T follicular helper cell (primary cell): ENCODE measurements at places on chromosomes 7 and 10.
A peak's percentile ranks its signal among the peaks of the same experiment; 100 is the strongest.

DNA sequence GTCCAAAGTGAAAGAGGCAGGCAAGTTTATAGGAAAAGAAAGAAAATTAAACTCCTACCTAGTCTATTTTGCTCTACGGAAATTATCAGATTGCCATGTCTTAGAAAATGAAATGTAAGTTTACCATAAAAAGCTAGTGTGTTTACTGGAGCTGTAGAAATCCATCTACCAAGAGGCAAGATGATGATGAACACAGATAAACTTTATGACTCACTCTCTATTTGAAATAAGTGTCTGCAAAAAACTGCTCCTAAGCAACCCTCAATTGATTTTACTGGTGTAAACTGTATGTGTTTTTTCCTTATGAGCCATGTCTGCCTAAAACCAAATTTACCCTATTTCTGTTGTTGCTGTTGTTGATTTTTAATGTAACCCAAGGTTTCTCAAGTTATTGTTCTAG, 73.8 kb upstream of the TMEM106B start:
- DNase-seq, result no peak

GRCh38 chr10:28385748-28386502, 83.1 kb upstream of the MPP7 start:
- no peak for DNase-seq

DNA sequence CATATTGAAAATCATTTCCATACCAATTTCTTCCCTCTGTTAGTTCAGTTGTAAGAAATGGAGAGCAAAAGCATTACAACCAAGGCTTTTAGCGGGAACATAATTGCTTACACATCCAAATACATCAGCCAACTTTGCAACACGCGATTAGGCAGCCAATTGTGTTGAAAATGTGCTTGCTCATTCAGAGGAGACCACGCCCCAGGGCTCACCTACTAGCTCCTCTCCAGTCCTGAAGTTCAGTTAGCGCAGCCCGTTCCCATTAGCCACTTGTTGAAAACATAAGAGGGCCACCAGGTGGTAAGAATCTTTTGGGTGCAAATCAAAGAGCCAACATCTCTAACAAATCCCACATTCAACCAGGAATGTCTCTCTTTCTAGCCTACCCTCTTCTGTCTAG, 213.2 kb upstream of the MDFIC start:
- DNase-seq, result no peak

DNA sequence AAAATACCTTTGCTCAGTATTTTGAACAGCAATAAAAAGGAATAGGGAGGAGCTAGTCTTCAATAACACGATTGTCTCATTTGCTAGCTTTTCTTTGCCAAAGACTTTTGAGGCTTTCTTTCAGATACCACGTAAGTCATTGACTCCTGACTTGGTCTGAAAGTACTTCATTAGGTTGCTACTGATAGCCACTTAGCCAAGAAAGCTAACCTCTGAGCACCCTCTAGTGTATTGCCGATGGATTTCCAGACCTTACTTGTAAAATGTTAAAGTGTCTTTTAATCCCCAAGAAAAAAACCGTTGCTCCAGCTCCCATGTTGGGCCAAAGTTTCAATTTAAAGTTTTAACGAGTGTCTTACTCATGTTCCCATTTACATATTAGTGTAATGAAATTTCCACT, 63.4 kb upstream of the STRIP2 start:
- no peak for DNase-seq

DNA sequence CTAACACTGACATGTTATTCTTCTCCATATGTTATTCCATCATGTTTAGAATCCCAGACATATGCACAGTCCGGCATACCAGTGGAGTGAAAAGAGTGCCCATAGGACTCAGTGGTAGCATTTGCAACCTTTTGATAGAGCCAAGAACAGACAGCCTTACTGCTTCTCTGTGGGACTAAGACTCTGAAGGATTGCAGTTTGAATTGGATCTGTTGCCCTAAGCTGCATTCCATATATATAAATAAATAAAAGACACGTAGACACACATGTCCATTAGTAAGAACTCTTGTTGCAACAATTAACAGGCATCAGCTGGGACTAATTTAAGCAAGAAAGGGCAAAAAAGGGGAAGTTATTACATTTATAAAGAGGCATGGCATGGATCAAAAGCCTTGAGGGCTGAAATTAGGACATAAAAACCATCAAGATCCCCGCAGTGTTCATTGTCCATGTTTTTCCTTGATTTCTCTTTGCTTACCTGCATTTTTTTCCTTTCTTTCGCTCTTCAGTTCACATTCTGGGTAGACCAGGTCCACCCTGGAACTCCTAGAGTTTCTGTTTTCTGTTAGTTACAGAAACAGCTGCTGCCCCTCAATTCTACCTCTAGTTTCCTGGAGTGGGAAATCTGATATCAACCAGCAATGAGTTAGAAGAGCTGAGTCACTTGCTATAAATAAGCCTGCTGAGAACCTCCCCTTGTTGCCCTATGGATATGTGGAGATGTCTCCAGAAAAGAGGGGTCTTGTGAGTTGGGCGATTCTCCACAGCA, 132.4 kb downstream of the SORCS1 start:
- DNase-seq, result no peak

DNA sequence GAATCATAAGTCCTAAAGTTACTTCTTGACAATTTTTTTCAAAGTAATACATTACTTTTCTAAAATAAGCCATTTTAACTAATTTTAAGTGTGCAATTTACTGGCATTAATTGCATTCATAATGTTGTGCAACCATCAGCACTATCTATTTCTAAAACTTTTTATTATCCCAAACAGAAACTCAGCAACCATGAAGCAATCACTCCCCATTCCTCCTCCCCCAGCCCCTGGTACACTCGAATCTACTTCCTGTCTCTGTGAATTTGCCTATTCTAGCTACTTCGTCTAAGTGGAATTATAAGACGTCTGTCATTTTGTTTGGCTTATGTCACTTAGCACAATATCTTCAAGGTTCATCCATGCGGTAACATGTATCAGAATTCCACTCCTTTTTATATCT, 84.9 kb downstream of the MKX start:
- DNase-seq, result no peak

DNA sequence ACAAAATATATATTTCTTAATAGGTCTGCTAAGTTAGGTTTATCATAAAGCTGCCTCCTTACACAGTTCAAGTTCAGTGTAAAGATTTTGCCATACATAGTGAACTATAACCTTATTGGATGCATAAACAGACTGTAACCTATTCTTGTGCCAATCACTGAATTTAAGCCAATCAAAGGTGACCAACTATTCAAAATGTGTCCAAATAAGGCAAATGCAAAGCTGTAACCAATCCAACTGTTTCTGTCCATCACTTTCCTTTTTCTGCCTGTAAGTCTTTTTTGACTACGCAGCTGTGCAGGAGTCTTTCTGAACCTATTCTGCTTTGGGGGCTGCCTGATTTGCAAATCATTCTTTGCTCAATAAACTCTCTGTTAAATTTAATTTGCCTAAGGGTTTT, 11.6 kb upstream of the DNMBP start:
- DNase-seq, result no peak

- no peak for DNase-seq
Observed at GRCh38 chr10:90222372-90222771, 521.0 kb downstream of the KIF20B start.

DNA sequence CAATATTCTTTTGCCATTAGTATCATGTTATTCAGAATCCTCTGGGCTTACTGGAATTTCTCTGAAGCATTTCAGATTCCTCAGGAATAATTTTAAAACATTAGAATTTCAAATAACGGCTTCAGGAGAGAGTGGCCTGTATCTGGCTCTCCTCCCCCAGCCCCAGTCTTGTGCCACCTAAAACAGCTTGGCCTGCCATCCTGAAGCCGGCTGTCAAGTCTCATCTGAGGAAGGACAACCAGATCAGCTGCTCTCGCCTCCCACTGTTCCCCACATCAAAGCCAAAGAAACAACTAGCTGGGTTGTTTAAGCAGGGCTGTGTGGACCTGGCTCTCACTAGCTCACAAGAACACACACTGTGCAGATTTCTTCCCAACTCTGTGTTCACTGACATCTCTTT, 178.2 kb downstream of the FGFR2 start:
- no peak for DNase-seq

GRCh38 chr7:126768836-126769235, 483.9 kb downstream of the GRM8 start:
- no peak for DNase-seq

- DNase-seq, result no peak
Observed at GRCh38 chr7:124033807-124034753, 1.2 kb upstream of the TMEM229A start.

- DNase-seq, result peak; percentile 77
Observed at GRCh38 chr10:32980558-32981468, 22.8 kb upstream of the ITGB1 start.

DNA sequence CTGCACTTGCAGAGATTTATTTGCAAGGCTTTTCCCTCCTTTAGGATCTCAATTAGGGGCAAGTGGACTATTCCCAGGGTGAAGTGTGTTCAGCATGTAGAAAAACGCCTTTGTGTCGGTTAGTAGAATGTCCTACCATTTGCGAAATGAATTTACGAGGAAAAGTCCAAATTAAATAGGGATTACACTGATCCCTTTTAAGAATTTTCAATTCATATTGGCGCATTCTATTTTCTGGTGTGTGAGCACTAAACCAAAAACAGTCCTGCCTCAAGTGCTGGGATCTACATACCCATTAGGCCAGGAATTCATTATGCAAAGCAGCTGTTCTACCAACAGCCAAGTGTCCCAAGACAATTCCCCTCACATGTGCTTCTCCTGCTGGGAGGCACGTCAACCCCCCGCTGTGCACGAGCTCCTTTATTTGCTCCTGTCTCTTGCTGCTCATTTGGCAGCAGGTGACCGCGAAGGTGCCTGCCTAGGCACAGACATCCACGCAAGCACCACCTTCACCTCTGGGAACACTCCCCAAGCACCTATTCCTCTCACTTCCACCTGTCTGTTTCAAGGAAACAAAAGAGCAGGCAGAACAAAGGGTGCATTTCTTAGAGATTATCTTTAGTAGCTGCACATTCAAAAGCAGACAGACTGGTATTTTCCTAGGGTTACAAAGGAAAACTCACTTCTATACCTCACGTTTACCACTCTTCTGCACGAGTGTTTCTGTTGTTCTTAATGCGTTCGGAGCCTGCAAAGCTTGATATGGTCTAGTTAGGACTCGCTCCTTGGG, 134.6 kb upstream of the FGFR2 start:
- no peak for DNase-seq

- DNase-seq, result peak; percentile 68
Observed at GRCh38 chr7:30564243-30564892, 30.3 kb upstream of the GARS1 start.

DNA sequence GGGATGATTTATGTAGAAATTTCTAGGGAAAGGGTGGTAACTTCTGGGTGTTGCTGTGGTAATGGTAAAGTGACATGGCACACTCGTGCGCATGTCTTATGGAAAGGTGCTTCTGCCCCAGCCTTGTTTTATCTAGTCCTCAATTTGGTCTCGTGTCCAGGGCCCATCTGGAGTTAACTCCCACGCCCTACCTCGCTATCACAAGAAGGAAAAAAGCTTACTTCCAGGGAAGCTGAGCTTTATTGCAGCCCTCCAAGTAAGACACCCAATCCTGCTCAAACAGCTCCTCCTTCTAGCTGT, 611.8 kb downstream of the TNS3 start:
- DNase-seq, result no peak

DNA sequence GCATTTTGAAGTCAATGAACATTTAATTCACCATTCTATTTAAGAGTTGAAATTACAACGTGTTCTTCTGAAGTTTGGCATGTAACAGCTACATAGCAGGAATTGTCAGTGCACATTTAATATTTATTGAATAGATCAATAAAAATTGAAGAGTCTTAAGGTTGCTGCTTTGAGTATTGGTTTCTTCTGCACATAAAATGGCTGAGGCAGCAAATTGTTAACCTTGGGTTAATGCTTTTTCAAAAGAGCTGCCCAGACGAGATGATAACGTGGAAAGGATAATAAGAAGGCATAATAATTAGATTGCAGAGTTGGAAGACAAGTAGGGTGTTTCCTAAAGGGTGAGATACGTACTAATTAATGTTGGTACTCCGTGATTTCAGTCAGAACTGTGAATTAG, 203.7 kb downstream of the AGMO start:
- DNase-seq, result no peak

GRCh38 chr7:70595370-70595754, 536.6 kb upstream of the GALNT17 start:
- no peak for DNase-seq

- DNase-seq, result no peak
Observed at GRCh38 chr10:51427758-51428157, 271.6 kb downstream of the CSTF2T start.

DNA sequence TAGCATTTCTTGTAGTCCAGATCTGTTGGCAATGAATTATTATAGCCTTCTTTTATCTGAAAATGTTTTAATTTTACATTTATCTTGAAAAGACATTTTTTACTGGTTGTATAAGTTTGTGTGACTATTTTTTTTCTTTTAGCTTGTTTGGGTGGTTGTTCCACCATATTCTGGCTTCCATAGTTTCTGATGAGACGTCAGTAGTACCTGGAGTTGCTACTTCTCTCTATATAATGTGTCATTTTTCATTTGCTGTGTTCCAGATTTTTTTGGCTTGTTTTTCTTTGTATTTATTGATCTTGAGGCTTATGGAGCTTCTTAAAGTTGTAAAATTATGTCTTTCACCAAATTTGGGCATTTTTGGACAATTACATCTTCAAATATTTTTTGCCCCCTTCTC, 168.8 kb downstream of the DNAJB6 start:
- no peak for DNase-seq

GRCh38 chr10:77348751-77349150, 288.9 kb downstream of the KCNMA1 start:
- no peak for DNase-seq

DNA sequence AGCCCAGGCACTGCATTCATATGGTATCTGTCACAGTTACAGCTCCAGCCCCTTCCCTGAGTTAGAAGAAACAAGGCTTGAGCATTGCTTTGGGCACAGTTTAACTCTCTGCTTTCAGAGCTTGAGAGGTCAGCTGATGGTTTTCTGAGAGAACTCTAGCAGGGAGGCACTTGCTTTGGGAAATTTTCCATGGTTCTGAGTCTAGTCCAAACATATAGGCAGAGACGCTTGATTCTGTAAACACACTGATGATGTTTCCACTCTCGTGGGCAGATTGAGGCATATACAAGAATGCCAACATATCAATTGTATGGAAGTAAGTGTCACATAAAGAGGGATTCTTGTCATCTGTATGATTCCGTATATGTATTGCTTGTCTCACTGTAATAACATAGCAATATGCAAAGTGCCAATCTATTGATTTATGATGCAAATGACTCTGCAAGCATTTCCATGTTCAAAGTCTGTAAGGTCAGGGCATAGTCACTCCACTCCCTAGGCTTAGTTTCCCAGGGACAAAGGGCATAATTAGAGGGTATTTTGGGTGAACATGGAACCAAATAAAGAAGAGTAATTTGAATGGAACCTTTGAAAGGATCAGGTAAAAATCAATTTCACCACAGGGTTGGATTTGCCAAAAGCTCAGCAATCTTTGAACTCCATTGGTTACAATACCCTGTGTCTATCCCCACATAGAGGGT, 239.0 kb downstream of the INHBA start:
- no peak for DNase-seq

GRCh38 chr7:132226046-132226956, 350.0 kb downstream of the PLXNA4 start:
- DNase-seq, result no peak
